CD4-positive, alpha-beta T cell treated with Interleukin-4 for 1 hour (primary cell): ENCODE measurements at places on chromosomes 3 and 15.

- DNase-seq = no peak
Measured at GRCh38 chr3:1087066-1087560, 5.7 kb upstream of the CNTN6 start.

DNA sequence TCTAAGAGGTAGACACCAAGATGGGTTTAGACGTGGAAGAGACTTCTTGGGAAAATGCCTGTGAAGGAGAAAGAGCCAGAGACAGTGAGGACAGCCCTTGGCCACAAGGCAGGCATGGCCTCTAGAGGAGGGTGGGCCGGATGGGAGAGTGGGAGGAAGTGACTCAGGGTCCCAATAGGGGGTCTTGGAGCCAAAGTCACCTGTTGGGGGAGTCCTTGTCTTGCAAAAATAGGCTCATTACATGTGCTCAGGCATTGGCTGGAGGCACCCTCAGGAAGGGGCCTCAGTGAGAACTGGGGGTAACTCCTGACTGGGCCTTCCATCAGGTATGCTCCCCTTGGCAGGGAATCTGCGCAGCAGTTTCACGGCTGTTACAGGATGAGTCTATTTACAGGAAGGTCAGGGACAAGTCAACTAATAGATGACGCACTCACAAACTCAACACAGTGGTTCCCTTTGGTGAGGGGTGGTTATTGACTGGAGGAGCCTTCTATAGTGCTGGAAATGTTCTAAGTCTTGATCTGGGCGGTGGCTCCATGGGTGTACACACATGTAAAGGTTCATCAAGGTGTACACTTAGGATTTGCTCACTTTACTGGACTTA is 259.6 kb downstream of the XXYLT1 start:
- DNase-seq = no peak

DNA sequence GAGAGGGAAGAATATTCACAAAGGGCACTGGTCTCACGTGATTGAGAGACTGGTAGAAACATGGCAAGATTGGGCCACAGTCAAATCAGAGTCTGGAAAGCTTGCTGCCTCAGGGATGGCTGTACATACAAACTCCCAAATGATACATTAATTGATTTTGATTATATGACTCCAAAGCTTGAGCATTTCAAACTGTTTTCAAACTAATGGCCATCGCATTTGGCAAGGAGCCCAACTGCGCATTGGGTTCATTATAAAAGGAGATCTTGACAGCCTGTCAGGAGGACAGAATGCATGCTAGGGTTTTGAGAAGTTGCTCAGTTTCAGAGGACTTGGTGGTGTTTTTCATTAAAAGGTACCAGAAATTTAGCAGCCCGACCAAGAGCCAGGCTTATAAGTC is 117.7 kb downstream of the PTPRG start:
- no peak for DNase-seq

- DNase-seq = no peak
Measured at GRCh38 chr3:78937475-78937874, 830.3 kb downstream of the ROBO1 start.

DNA sequence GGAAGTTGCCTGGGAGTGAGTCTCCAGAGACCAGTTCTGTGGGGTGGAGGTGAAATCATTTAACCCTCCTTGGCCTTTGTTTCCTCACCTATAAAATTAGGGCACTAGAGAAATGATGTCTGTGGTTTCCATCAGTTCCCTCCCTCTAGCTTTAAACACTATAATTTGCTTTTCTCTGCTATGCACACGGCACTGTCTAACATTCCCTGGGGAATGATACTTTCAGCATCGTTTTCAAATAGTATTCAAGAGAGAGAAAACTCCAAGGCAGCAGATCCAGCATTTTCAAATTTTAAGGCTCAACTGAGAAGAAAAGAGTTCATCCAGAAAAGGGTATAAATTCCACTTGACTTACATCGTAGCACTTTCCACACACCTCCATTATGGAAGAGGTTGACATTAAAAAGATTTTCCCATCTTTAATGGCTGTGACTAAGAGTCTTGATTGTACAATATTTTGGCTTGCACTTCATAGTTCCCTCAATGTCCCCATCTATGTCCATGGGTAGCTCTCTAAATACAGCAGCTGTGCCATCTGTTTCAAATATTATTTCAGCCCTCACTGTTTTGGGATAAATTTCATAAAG is 137.7 kb upstream of the ZPLD1 start:
- DNase-seq = no peak

DNA sequence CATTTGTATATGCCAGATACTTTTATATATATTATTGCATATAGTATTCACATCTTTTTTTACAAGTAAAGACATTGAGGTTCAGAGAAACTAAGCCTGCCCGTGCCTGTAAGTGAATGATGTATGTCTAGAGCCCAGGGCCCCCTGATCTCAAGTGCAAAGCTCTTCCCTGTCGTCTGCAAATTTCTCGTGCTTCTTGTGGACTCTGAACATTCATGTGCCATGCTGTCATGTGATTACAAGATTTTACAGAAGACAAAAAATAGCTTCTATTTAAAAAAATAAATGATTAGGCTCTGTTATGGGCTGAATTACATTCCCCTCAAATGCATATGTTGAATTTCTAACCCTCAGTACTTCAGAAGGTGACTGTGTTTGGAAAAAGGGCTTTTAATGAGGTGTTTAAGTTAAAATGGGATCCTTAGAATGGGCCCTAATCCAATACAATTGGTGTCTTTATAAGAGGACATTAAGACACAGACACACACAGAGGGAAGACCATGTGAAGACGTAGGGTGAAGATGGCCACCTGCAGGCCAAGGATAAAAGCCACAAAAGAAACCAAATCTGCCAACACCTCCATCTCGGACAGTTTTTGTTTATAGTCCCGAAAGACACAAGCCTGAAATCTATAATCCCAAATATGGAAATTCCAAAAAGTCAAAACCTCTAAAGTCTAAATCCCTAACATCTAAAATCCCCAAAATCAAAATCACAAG is 3.9 kb upstream of the MASP1 start:
- DNase-seq = no peak

GRCh38 chr15:50390554-50391264 is 33.5 kb upstream of the USP8 start:
- DNase-seq = no peak

- no peak for DNase-seq
Measured at GRCh38 chr3:22269831-22270230, 518.8 kb upstream of the ZNF385D start.

- no peak for DNase-seq
Measured at GRCh38 chr3:128632301-128632700, 18.3 kb downstream of the RPN1 start.

DNA sequence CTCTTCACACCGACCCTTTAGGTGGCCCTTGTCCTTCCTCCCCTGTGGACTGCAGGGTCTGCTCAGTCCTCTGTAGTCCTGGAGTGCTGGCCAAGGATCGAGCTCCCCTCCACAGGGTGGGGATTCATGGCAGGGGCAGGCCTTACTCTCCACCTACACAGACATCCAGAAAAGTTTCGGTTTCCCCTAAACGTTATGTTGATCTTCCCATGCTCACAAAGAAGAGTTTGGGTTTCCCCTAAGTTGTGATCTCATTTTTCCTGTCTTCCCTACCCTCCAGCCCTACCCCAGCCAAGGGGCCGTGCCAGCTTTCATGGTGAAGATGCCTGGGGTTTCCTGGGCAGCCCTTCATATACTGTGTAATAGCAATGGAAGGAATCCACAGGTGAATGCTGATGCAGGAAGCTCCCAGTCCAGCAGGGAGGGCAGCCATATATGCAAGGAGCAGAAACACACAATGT is 10.3 kb downstream of the STOML1 start:
- DNase-seq = no peak

- DNase-seq = no peak
Measured at GRCh38 chr3:115975796-115976195, 352.5 kb downstream of the GAP43 start.

DNA sequence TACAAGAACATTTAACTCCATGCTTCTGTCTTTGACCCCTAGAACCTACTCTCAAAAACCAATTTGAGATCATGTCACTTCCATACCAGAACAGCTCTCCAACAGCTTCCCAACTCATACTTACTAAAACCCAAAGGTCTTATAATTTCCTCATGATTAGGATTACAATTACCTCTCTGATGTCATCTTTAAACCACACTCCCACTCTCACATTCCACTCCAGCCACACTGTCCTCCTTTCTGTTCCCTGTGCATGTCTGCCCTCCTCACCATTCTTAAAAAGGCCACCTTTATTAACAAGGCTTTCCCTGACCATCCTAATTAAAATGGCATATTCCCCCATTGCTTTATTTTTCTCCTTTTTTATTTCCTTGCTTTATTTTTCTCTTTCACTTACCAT is 18.9 kb downstream of the PHC3 start:
- DNase-seq = no peak

GRCh38 chr3:64088408-64089205 is 65.3 kb upstream of the PSMD6 start:
- no peak for DNase-seq
